ENCODE measurements at places on chromosomes 6 and 20. TPM values are rescaled to one million over a fixed set of nuclear protein-coding genes. Genes with fewer than 3 reads are reported as not detected.

Gene CST4
- not detected for total RNA-seq

Gene ANKRD66
- total RNA-seq = 0.15 TPM

Gene GDAP1L1
- not detected for total RNA-seq

Gene RPS18
- 2,782 TPM for total RNA-seq

Gene SLPI
- 65.3 TPM for total RNA-seq

Gene VIP
- 28.1 TPM for total RNA-seq

Gene KCNK5
- 11.5 TPM for total RNA-seq

Gene POPDC3
- total RNA-seq = not detected

Gene VAPB
- total RNA-seq = 34.9 TPM

Gene TLDC2
- 0.27 TPM for total RNA-seq

Gene THEMIS
- total RNA-seq = 0.45 TPM

Gene GGT7
- 14.9 TPM for total RNA-seq

Gene MTRF1L
- 18.7 TPM for total RNA-seq

Gene CD93
- total RNA-seq = 75.4 TPM

Gene NKAIN4
- not detected for total RNA-seq

Gene MOCS1
- total RNA-seq = 24.0 TPM

Gene LST1
- total RNA-seq = 1.4 TPM

Gene PSMB9
- total RNA-seq = 15.6 TPM

Gene SLC9A8
- total RNA-seq = 8.6 TPM

Gene PGC
- total RNA-seq = not detected
